ENCODE measurements at places on chromosomes 6 and 20.

DNA sequence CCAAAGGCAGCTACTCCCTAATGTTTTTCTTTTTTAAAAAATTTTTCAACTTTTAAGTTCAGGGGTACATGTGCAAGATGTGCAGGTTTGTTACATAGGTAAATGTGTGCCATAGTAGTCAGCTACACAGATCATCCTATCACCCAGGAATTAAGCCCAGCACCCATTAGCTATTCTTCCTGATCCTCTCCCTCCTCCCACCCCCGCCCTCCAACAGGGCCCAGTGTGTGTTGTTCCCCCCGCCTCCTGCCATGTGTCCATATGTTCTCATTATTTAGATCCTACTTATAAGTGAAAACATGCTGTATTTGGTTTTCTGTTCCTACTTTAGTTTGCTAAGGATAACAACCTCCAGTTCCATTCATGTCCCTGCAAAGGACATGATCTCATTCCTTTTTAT lies 12.4 kb downstream of the TRIM15 start:
- DNase-seq: no peak

DNA sequence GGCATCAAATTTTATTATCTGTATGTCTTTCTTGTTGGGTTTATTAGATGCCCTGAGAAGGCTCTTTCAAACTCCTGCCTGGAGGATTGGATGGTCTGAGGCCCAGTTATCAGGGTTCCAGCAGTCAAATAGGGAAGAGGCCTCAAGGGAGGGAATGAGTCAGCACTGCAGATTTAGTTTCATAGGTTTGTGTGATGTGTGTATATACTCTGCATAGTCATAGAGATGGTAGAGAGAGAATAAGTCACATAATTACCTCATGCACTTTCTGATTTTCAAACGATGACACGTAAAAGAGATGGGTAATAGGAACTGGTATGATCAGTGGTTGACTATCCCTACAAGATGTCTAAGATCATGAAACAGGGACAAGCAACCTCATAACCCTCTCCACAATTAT lies 82.1 kb downstream of the ADAT2 start:
- no peak for DNase-seq

DNA sequence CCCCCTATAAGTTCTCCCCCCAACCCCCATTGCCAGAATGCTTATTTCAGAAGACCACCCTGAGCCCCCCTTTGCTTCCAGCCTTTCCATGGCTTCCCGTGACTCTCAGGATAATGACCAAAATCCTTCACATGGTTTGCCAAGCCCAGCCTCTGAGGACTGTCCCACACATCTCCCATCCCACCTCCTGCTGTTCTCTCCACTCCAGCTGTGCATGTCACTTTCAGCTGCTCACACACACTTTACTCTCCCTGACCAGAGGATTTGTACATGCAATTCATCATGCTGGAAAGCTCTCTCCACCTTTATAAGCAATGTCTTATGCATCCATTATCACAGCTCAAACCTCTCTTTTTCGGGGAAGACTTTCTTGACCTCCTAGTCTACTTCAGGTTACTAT lies 164.2 kb downstream of the PRL start:
- DNase-seq: no peak

- DNase-seq: no peak
Measured at GRCh38 chr6:58419321-58419720, 1101.9 kb downstream of the PRIM2 start.

- DNase-seq: no peak
Measured at GRCh38 chr6:75155631-75156030, 50.2 kb downstream of the COL12A1 start.

GRCh38 chr20:3400260-3401155 lies 7.0 kb downstream of the DNAAF9 start:
- no peak for DNase-seq

- DNase-seq: no peak
Measured at GRCh38 chr20:33401921-33402369, 626 bp upstream of the CDK5RAP1 start.

DNA sequence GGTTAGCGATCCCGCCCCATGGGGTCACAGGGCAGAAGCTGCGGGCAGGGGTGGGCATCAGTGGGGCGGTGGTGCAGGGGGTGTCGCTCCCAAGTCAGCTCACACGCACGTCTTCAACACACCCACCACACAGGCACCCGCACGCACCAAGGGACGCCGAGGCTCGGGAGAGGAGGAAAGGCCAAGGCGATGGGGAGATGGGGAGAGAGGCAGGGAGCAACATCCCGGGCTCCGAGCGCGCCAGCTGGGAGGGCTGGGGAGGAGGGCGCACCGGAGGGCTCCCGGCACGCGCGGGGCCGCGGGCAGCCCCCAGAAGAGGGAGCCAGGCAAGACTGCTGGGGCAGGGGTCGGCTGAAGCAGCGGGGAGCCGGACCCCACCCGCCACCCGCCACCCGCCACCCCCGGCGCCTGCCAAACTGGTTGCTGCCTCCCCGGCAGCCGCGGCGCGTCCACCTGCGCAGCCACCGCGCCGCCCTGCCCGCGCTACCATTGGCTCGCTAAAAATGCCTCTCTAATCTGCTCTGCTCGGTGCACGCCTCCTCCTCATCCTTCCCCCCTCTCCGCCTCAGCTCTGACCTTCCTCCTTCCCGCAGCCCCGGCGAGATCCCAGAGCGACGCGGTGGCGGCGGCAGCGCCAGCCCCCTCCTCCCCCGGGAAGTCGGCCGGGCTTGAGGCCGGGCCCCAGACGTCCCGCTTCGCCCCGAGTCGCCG lies at the start of gene PACSIN1:
PACSIN1 (plus strand) TSS at position 546 of the 711 bp plus-strand sequence. CDS start 60,230 bp downstream, outside the sequence.
- DNase-seq: peak; percentile 35

- no peak for DNase-seq
Measured at GRCh38 chr6:127117979-127118297, 533 bp upstream of the RSPO3 start.

- DNase-seq: no peak
Measured at GRCh38 chr6:53603386-53604116, 58.6 kb upstream of the GCLC start.

DNA sequence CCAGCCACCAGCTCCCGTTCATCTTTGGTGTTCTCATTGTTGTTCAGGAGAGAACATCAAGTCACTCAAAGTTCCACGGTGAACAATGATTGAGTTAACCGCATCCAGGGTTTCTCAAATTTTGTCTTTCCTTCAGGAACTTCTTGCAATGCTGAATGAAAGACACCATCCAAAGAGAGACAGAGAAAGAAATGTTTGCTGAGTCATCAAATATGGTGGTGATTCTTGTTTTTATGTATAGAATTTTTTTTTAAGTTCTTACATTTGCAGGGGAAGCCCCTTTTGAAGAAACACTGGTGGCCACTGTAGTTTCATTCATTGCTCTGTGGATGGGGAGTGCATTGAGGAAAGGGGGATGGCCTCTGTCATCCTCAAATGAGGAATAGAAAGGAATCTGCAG lies 62.3 kb upstream of the ENPP5 start:
- DNase-seq: no peak

- no peak for DNase-seq
Measured at GRCh38 chr20:39812116-39812515, 850.0 kb downstream of the DHX35 start.

DNA sequence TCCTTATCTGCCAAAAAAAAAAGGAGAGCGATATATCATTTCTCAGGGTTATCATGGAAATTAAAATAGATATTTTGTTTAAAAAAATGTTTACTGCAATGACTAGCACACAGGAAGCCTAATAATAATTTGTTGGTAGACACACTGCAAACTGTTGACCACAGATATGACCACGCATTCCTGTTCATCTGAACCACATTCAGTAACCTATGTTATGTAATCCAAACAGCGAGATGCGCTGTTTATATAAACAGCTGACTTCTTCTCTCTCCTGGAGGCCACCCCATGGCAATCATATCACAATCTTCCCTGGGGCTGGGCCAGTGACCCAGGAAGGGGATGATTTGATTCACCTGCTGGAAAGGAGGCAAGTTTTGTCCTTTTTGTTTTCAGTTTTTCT lies 129.3 kb upstream of the UST start:
- DNase-seq: no peak

DNA sequence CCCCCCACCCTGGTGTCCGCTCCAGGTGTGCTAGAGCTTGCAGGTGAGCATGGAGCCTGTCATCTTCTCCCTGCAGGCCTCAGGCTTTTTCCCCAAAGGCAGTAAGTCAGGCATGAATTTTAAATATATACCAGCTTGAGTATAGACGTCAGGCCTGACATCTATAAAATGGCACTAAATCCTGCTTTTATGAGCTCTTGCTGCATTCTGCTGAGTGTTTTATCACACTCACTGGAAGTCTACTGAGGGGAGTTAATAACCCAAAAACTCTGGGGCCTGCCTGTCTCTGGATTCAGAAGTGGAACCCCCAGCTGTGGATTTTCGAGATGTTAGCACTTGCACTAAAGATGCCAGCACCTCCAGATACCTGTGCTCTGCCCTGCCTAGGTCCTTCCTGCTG lies 133.4 kb upstream of the TOP1 start:
- DNase-seq: no peak

- DNase-seq: no peak
Measured at GRCh38 chr6:1952740-1953360, 292.6 kb downstream of the GMDS start.

GRCh38 chr6:11054722-11055121 lies 10.6 kb upstream of the ELOVL2 start:
- no peak for DNase-seq

DNA sequence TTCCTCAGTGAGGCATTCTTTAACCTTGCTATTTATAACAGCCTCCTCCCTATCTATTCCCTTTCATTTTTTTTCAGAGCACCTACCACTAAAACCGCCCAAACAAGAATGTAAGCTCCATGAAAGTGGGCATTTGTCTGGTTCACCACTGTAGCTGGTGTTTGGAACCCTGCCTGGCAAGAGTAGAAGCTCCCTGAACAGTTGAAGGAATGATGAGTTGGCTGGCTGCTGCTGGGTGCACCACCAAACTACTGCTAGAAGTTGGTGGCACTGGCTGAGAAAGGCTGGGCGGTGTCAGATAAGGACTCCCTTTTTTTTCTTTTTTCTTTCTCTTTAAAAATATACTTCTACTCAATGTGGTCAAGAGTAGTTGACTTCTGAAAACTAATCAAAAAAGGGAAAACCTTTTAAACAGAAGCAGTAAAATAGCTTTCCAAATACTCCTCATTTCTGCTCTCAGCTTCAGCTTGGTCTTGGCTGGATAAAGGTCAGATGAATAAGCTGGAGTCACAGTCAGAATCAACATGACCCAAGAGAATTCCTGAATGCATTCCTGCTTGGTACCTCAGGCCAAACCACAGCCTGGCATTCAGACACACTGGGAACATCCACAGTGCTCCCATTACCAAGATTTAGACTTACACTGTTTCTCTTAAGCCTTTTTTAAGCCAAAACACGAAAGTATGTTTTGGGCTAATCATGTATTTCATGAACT lies 38.0 kb downstream of the RTN4IP1 start:
- DNase-seq: no peak

GRCh38 chr6:68008445-68008844 lies 626.6 kb upstream of the ADGRB3 start:
- no peak for DNase-seq

- DNase-seq: no peak
Measured at GRCh38 chr20:45449528-45449927, 20.0 kb upstream of the WFDC2 start.

GRCh38 chr6:149781715-149782114 lies 32.2 kb downstream of the PCMT1 start:
- DNase-seq: no peak

GRCh38 chr20:24842918-24843715 lies 106.0 kb upstream of the CST7 start:
- no peak for DNase-seq

DNA sequence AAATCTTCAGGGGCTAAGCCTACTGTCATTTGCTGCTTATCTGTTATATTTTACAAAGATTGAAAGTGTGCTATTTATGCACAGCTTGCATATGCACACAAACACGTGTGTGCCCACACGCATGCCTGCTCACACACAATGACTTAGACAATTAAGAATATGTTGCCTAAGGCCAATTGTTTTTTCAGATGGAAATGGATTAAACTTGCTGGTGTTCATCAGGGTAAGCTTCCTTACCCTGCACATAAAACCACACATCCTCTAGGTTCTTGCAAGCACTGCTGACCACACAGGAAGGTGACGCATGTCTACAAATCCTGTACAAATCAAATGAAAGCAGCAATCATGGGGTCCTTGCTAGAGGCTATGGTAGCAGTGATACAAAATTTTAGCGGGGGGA lies 58.4 kb downstream of the GJA10 start:
- DNase-seq: no peak

DNA sequence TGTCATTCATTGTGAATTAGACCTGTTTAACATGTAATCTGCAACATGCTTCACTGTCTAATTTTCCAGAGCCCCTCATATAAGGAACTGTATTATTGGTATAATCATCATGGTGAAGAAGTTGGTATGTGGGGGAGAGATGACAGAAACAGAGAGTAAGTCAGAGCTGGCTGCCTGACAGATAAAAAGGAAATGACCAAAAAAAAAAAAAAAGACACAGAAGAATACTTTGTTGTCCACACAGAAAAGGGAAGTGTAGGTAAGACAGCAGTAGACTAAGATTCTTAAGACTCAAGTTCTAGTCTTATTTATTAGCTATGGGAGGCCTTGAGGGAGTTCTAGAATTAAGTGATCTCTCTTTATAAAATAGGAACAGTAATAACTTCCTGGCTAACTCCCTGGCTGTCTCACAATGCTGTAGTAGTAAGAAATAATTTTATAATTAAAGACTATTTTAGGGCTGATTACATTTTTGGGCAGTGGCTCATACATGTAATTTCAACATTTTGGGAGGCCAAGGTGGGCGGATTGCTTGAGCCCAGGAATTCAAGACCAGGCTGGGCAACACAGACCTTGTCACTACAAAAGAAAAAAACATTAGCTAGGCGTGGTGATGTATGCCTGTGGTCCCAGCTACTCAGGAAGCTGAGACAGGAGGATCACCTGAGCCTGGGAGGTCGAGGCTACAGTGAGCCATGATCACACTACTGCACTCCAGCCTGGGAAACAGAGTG lies 102.5 kb downstream of the PRL start:
- no peak for DNase-seq

DNA sequence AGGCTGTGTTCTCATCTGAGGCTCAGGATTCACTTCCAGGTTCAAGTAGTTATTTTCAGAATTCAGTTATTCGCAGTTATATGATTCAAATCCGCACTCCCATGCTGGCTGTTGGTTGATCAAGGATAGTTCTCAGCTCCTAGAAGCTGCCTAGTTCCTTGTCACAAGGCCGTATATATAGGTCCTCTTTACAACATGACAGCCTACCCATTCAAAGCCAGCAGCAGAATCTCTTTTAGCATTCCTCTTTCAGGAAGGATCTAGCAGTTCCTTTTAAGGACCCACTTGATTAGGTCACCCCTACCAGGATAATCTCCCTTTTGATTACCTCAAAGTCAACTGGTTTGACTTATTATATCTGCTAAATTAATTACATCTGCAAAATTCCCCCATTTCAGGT lies 23.8 kb upstream of the LAMP5 start:
- no peak for DNase-seq

GRCh38 chr6:48835421-48835958 lies 627.6 kb downstream of the MMUT start:
- no peak for DNase-seq

- no peak for DNase-seq
Measured at GRCh38 chr20:44610313-44610962, 28.1 kb downstream of the PKIG start.

All from NCI-H1436 (cell line).